ENCODE measurements at places on chromosomes 12 and 14. TPM values are rescaled to one million over a fixed set of nuclear protein-coding genes. Genes with fewer than 3 reads are reported as not detected.

DNA sequence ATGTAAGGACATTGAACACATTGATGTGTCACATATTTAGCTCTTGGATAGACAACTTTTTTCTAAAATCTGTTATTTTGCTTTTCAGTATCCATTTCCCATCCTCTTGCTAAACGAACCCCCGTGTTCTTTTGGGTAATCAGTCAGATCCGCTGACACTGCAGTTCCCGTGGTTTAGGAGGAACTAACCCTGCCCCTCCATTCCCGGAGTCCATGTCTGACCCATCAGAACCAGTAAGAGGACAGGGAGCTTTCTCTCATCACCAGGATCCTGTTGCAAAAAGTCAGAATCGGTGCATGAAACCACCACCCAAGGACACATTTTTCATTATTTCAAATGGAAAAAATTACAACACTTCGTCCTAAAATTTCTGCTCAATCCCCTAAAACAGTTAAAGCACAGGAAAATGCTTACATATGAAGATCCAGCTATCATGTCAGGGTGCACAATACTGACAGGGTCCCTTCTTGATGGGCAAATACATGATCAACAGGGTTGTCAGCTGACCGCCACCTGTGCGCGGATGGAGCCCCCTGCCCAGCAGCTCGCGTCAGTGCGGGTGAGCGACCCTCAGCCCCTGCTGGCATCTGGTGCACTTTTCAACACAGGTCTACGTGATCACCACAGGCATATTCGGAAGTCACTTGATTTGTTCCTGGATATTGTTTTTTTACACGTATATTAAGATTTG, 276.8 kb downstream of the ADGRD1 start:
- no peak for DNase-seq

DNA sequence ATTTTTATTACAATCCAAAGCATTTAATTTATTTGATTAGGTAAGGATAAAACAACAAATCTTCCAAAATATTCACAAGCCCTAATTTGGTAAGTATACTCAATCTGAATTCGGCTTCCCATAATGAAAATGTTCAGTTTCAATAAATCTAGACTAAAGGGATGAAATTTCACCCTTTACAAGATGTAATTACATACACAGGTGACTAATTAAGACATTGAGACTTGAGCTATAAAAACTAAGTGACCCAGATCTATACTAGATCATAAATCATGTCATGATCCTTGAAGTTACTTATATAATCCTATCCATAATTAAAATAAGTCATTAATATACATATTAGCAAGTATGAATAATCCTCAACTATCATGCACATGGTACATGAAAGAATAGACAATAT, 36.6 kb downstream of the LRP6 start:
- DNase-seq = no peak

DNA sequence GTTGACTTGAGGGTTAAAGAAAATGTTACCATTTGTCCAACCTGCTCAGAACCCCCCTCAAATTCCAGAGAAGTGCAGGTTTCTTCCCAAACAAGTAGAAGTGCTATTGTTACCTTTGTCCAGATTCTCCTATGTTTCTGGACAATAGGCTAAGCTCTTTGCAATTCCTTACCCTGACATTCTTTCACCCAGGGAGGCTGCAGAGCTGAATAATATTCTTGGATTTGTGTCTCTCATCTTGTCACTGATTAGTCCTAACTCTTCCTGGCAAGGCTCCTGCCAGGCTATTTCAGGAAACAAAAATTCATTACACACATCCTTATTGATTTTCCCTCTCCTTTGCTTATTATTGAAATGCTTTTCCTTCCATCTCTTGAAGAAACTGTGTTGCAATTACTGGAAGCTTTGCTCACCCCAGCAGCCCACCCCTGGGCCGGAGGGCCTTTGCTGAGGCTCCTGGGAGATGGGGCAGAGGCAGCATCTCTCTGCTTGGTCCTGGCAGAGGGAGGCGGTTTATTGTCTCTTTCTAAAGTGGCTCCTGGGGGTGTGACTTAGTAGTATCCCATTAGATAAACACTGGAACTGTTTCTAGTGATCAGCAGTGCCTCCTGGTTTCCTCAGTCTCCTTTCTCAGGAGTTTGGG, 207.5 kb upstream of the PELI2 start:
- DNase-seq = no peak

The KLRC4 gene
- not detected for total RNA-seq

The HHIPL1 gene
- total RNA-seq = 0.42 TPM

The GLIPR1L1 gene
- not detected for total RNA-seq

The KLHL33 gene
- total RNA-seq = 0.15 TPM

- peak; percentile 42 for DNase-seq
Observed at GRCh38 chr12:107134558-107134957, 41.2 kb upstream of the CRY1 start.

DNA sequence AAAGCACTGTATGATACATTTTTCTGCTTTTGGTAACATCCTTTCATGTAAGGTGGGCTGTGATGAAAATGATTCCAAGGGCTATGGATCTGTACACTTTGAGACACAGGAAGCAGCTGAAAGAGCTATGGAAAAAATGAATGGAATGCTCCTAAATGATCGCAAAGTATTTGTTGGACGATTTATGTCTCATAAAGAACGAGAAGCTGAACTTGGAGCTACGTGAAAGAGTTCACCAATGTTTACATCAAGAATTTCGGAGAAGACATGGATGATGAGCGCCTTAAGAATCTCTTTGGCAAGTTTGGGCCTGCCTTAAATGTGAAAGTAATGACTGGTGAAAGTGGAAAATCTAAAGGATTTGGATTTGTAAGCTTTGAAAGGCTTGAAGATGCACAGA, 22.1 kb upstream of the SRGAP1 start:
- no peak for DNase-seq

The TPPP2 gene
- not detected for total RNA-seq
